ENCODE measurements at places on chromosomes 12 and 14.

DNA sequence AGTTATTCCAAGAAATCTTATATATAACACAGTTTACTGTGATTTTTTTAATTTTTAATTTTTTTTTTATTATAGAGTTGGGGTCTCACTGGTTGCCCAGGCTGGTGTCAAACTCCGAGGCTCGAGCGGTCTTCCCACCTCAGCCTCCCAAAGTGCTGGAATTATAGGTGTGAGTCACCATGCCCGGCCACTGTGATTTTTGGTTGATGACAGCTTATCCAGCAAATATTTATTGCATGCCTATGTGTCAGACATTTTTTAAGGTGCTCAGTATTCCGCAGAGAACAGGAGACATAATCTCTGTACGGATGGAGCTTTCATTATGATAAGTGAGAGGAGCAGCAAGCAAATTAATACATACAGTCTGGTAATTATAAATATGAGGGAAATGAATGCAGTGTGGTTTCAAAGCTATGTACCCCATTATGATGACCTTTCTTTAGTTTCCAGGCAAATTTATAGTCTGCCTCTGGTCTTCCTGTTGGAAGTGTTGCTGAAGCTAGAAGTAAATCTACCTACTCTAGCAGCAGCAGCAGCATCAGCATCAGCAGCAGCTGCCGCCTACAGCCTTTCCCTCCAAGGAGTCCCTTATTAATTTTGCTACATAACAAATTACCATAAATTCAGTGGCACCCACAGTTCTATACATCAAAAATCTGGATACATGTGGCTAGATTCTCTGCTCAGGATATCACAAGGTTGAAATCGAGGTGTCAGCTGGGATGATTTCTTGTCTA is 32.3 kb downstream of the FRS2 start:
- DNase-seq, result no peak

- no peak for DNase-seq
These were observed 57.8 kb upstream of the FSCB start for GRCh38 chr14:44564908-44565307.

- DNase-seq, result no peak
These were observed 11.6 kb upstream of the CHFR start for GRCh38 chr12:132899033-132899432.

DNA sequence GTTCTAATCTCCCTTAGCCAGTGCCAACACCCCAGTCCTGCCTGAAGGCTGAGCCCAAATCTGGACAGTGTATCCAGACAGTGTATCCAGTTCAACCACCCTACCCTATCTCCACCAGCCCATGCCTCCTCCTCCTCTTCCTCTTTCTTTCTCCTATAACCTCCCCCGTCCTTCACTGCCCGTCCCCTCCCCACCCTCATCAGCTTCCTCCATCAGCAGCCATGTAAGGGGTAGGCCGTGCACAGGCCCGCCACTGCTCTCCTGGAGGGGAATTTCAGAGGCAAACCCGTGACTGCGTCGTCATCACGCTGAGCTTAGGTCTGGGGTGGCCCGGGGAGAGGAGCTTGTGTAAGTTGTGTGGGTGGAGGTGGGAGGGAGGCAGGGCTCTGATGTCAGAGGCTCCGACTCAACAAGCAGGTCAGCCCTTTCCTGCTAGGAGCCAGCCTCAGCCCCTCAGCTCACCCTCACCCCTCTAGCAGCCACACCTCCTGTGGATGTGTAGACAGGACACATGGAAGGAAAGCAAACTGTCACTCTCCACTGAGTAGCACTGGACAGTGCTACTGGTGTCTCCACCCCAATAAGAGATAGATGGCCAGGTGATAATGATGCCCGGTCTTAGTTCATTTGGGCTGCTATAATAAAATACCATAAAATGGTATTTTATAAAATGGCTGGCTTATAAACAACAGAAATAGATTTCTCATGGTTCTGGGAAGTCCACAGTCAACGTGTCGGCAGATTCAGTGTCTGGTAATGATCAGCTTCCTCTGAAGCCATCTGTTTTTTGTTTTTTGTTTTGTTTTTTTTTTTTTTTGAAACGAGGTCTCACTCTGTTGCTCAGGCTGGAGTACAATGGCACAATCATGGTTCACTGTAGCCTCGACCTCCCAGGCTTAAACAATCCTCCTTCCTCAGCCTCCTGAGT is 50.5 kb downstream of the IRF2BPL start:
- DNase-seq, result peak; percentile 77

GRCh38 chr14:97273540-97273939 is 476.4 kb downstream of the VRK1 start:
- DNase-seq, result no peak

GRCh38 chr14:35257809-35258208 is 34.4 kb upstream of the PSMA6 start:
- DNase-seq, result no peak

GRCh38 chr14:63055631-63056030 is 10.4 kb upstream of the KCNH5 start:
- DNase-seq, result no peak

DNA sequence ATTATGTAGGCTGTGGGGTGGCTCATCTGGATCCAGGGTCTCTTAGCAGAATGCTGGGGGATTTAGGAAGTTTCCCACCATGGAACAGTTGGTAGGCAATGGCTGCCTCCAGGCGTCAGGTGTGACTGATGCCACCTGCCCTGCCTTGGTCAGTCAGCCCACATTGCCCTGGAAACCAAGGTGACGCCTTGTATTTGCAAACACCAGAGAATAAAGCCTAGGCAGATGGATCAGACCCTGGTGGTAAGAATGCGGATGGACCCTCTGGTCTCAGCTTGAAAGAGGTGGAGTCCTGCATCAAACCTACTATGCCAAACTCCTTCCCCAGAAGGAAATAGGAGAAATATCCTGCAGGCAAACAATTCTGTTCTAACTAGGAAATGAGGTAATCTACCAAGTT is 38.2 kb downstream of the NCKAP5L start:
- no peak for DNase-seq

DNA sequence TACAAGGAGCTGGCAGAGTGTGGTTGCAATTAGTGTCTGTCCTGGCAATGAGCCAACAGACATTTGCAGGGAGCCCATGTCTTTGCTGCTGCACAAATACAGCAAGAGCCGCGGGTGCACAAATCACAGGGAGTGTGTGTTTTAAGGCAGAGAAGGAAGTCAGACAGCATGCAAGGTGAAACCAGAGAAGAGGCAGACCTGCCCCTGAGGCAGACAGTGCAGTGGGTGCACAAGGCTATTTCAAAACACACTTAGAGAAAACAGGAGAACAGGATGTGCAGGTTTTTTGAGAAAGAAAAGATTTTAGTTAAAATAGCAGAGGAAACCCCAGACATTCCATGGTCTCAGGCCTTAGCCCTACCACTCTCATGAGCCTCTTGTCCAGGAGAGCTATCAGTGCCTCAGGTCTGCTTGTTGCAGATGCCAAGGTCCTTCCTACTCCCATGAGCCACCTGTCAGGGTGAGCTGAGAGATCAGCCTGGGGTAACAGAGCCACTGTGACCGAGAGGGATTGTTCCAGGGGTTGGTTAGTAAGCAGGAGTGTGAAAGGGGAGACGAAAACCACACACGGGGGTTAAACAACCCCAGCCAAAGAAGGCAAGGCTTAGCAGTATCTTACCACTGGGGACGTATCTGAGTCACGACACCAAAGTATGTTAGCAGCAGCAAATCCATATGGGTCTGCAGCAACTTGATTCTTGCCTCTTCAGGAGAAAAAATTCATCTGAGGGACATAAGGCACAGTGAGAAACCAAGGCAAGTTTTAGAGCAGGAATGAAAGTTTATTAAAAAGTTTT is 78.1 kb downstream of the C14orf132 start:
- DNase-seq, result no peak

DNA sequence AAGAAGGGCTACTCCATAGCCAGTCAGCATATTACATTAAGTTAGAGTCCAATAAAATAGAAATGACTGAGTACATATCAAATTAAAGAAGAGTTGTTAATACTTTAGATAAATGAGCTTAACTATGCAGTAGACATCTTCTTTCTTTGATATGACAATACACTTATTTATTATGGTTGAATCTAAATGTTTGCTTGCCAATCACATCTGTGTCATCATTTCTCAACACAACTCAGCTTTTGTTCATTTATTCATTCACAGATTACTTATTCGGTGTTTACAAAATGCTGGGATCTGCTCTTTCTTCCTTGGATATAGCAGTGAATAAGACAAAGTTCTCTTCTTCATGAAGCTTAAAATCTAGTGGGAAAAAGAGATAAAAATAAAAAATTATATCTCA is 614.6 kb upstream of the ATP2B1 start:
- no peak for DNase-seq

GRCh38 chr14:31746326-31746725 is 185.1 kb downstream of the NUBPL start:
- no peak for DNase-seq

DNA sequence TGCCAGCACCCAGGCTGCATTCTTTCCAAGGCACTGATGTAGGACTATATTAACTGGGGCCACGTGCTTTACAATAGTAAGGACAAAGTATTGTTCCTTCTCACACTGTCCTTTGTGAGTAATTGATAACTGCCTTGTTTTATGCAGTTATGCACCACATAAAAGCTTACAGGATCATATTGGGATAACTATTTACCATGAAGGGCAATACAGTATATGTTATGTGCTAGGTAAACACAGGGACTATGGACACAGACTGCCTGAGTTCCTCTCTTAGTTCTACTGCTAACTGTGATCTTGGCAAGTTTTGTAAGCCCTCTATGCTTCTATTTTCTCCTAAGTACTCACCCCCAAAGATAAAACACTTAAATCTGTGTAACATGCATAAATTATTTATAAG is 183.7 kb downstream of the NOVA1 start:
- DNase-seq, result no peak

GRCh38 chr12:15770021-15770420 is 19.2 kb downstream of the EPS8 start:
- DNase-seq, result no peak
